Type B pancreatic cell (in vitro differentiated cells): ENCODE measurements at places on chromosomes 13 and 19. TPM values are rescaled to one million over a fixed set of nuclear protein-coding genes. Genes with fewer than 3 reads are reported as not detected.

The SLC10A2 gene
- total RNA-seq, result 1.7 and 3.0 TPM in 2 replicates

DNA sequence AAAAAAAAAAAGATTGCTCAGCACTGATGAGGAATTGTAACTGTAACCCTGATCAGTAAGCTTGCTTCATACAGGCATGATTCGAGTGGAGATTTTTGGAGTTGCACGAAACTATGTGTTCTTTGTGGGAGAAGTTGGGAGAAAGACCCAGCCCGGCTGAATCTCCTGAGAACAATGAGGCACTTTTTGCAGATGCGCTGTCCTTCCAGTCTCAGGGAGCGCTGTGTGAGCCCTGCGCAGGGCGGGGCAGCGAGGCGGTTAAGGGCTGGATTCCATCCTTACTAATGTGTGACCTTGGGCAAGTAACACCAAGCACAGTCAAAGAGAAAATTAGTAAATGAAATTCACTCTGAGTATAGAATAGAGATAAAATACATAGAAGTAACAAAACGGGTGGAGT is 76.9 kb downstream of the SIPA1L3 start:
- DNase-seq, result no peak

DNA sequence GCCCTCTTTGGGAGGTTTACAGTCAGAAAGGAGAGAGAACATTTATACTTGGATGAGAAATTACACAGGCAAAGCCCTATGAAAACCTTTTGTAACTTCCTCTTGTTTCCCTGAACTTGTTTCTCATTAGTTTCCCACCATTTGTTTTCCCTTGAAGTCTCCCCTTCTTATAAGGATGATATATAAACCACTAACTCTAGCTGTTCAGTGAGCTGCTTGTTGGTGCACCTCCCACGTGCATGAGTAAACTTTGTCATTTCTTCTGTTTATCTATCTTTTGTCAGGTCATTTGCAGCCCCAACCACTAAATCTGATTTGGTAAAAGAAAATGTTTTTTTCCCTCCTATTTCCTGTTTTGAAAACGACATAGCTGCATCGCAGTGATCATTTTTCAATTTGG is 919.9 kb downstream of the SLITRK1 start:
- DNase-seq, result no peak

DNA sequence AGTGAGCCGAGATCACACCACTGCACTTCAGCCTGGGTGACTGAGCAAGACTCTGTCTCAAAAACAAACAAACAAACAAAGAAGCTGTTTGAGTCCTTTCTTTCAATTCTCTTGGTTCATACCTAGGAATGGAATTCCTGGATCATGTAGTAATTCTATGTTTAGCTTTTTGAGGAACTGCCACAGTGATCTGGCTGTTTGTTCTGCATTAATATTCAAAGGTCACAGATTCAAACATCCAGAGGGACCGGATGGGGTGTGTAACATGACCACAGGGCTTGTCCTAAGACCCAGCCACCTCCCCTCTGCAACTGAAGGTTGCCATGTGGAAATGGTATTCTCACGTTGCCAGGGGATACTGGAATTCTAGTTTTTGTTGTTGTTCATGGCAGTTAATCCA is 10.2 kb downstream of the COLGALT1 start:
- no peak for DNase-seq

- no peak for DNase-seq
Observed at GRCh38 chr13:95564733-95565291, 12.3 kb downstream of the CLDN10 start.

DNA sequence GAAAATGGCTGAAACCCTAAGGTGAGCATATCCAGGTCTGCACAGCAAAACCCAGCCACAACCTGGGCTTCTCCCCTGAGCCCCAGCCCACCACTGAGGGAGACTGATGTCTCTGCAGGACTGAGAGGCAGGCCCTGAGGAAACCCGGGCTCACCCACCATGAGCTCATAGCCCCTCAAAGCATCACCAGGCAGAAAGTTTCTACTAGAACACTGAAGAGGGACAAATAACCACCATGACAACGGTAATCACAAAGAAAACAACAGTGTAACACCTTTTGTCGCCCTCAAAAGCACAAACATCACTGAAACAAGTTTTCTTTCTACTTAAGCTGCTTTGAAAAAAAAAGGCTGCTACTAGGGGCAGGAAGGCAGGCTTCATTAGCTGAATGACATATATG is 29.8 kb downstream of the TSHZ3 start:
- peak; percentile 42 for DNase-seq

GRCh38 chr19:10010247-10010691 is at the start of gene COL5A3:
Gene COL5A3, minus strand, starts transcription at chr19:10010504. Its CDS starts 119 bp downstream, at chr19:10010385.
- DNase-seq, result no peak

- DNase-seq, result no peak
Observed at GRCh38 chr13:106096661-106097092, 438.8 kb downstream of the EFNB2 start.

- no peak for DNase-seq
Observed at GRCh38 chr13:36431204-36432105, 840 bp upstream of the CCNA1 start.
